ENCODE measurements at places on chromosomes 5 and 9. TPM values are rescaled to one million over a fixed set of nuclear protein-coding genes. Genes with fewer than 3 reads are reported as not detected.

DNA sequence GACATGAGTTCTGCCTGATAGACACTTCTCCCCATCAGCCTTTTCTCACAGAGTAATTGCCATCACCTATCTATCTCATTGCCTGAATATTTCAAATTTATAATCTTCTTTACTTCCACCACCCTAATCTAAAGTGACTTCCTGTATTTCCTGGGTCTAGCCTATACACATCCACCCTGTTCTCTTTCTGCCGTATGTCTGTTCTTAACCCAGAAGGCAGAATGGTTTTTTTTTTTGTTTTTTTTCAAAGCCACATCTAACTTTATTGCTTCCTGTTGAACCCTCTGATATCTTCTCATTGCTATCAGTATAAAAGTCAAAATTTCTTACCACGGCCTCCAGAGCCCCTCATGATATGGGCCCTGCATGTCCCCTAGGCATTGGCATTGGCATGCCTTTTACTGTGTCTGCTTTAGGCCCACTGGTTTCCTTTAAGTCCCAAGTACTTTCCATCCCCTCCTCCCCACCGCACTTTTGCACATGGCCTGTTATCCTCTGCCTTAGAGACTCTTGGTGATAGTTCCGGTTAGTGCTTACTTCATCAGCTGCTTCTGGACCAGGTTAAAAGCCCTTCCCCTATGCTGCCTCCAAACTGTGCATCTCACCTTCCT lies 159.9 kb downstream of the MAN2A1 start:
- H3K4me1 ChIP-seq = no peaks in the 10 kb centered on the region
- no peak overlapping the region for H3K27ac ChIP-seq
- no peak overlapping the region for H3K4me3 ChIP-seq
- H3K36me3 ChIP-seq = no peaks in the 10 kb centered on the region

PCDHB12 gene
- total RNA-seq = 0.56 TPM

- no peak for DNase-seq
- H3K27ac ChIP-seq = no peak overlapping the region
- no peaks in the 10 kb centered on the region for H3K27me3 ChIP-seq
- no peak overlapping the region for H3K4me3 ChIP-seq
Measured at GRCh38 chr5:137563301-137563645, 64.1 kb upstream of the SPOCK1 start.

GRCh38 chr9:5835808-5836207 lies 2.9 kb upstream of the ERMP1 start:
- H3K27me3 ChIP-seq = no peaks in the 10 kb centered on the region
- no peak overlapping the region for H3K27ac ChIP-seq
- H3K36me3 ChIP-seq = no peaks in the 10 kb centered on the region
- no peak for DNase-seq
- no peak overlapping the region for H3K4me3 ChIP-seq
- no peaks in the 10 kb centered on the region for H3K4me1 ChIP-seq

PTPRD gene
- total RNA-seq = 75.7 TPM

Data from colonic mucosa (tissue), 4 donors.